Mucosa of gallbladder (tissue), 1 donor: ENCODE measurements at places on chromosomes 7 and 10. TPM values are rescaled to one million over a fixed set of nuclear protein-coding genes. Genes with fewer than 3 reads are reported as not detected.

Gene EZH2
- total RNA-seq: 3.7 TPM

Gene VAX1
- total RNA-seq: not detected

Gene AOC1
- 8.4 TPM for total RNA-seq

Gene CCDC146
- 29.7 TPM for total RNA-seq

Gene GIMAP5
- 9.8 TPM for total RNA-seq

Gene PRKG1
- 28.3 TPM for total RNA-seq

Gene PHKG1
- 0.89 TPM for total RNA-seq

Gene TCAF2
- 8.9 TPM for total RNA-seq

Gene CPSF4
- 29.0 TPM for total RNA-seq

GRCh38 chr10:70981171-70981836 lies 92.9 kb upstream of the PCBD1 start:
- no peak for DNase-seq

DNA sequence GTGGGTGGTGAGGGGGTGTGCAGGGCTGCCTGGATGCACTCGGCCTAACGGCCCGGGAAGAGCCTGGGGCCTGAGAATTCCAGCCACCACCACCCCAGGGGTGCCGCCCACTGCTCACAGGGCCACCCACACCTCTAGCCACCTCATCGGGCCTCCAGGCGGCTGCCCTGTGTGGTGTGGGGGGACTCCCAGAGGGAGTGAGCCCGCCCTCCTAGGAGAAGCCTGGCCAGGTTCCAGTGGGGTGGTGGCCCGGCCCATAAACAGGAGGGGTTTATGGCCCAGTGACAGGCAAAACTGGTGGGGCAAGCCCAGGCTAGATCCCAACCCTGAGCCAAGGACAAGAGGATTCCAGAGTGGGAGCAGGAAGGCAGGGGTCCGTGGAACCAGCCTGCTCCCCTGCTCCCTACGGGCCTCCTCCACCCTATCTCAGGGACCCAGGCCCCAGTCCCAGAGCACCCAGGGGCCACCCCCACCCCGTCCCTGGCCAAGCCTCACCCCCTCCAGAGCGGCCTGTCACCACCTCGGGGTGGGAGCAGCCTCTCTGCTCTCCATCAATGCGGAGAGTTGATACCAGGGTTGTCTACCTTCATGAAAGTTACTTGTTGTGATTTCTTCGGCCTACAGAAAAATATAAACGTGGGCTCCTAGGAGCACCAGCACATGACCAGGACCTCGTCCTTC lies 20.2 kb upstream of the PDGFA start:
- DNase-seq: no peak

- DNase-seq: no peak
Observed at GRCh38 chr10:75170215-75170614, 40.4 kb upstream of the VDAC2 start.

- no peak for DNase-seq
Observed at GRCh38 chr7:74302745-74303221, 13.6 kb downstream of the CLIP2 start.

DNA sequence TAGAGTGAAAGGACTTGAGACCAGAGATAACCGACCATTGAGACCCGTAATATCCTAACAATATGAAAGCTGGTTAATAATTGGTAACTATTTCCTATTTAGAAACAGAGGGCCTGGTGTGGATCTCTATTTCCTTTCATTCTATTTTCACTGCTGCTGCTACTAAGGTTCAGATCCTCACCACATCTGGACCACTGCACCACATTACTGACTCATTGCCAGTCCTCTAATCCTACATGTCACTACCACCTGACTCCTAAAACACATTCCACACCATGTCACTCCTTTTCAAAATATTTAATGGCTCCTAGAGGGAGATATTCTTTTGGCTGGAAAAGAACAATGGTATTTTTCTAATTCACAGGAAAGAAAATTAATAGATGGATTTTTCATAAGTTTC lies 6.4 kb downstream of the USP54 start:
- DNase-seq: no peak

DNA sequence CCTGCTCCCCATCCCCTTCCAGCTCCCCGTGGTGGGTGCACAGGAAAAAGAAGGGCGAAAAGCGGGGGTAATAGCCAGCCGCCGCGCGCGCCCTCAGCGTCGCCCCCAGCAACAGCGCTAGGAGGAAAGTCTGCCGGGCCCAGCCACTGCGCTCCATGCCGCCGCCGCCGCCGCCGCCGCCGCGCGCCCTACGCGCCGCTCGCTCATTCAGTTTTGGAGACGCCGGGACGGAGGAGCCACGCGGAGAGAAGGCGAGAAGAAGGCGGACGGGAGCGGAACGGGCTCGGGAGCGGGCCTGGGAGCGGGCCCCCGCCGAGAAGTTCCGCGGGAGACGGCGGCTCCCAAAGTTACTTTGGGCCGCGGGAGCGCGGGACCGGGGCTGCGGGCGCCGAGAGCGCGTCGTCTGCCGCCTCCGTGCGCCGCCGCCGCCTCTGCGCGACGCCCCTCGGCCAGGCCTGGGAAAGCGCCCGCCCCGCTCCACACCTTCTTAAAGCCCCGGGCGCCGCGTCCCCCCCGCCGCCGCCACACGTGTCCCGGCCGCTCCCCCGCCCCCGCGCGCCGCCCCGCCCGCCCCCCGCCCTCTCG lies at the start of gene RELN:
TSS of gene RELN (minus strand) at position 459 of the 585 bp plus-strand sequence. CDS start at position 157, 302 bp downstream.
- DNase-seq: no peak

GRCh38 chr7:27709137-27710075 lies 30.6 kb upstream of the TAX1BP1 start:
- DNase-seq: no peak

GRCh38 chr10:113609704-113610108 lies 54.1 kb downstream of the NRAP start:
- no peak for DNase-seq

DNA sequence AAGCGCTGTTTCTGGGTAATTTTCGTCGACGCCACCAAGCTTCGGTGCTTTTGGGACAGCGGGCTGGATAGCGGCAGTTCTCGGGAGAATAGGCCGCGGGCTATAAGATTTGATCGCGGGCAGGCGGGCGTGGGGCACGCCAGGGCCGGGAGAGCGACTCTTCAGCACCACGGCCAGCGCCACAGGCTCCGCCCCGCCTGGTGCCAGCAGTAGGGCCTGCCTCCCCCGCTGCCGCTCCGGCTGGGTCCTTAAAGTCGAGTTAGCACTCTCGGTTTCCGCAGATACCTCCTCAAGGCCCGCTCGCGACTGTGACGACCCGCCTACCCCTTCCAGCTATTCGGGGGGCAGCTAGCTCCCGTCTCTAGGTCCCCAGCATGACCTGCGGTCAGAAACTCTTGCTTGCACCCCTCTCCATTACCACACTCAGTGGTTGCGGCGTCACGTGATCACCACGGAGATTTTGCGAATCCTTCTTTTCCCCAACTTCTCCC lies 9.4 kb downstream of the NXPH1 start:
- DNase-seq: peak; percentile 75

DNA sequence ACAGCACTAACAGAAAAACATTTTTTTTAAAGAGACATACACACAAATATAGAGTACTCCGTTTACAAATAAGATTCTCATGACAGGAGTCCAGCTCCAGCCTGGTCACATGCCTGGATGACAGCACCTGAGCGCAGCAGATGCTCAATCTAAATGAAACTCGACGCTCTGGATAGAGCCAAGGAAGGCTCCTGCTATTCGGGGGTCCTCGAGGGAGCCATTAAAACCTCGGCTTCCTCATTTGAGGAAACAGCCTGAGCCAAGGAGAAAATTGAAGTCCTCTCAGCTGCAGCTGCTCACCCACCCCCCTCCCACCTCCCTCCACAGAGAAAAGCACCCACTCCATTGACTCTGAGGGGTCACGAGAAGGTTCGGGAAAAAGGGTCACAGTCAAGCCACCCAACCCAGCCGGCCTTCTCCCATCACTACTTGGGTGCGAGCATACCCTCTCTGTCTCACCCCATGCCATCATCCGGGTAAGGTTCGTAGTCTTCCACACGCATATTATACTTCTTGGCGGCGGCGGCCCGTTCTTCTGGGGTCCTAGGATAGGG lies 673 bp downstream of the NDUFB8 start:
- DNase-seq: no peak

DNA sequence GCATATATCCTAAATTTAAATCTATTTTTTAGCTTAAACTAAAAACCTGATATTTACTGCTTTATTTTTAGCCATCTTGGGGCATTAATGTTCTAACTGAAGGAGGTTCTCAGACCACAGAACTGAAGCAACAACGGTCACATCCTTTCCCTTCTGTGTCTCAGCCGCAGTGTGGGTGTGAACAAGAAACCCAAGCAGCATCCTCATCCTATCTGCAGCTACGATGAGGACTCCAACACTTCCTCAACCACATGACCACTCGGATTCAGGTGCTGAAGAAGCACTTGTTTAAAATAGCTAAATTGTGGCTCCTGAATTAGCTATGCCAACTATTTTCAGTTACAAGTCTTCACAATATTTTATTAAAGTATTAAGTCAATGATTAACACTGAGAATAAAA lies 5.3 kb downstream of the ESYT2 start:
- no peak for DNase-seq

DNA sequence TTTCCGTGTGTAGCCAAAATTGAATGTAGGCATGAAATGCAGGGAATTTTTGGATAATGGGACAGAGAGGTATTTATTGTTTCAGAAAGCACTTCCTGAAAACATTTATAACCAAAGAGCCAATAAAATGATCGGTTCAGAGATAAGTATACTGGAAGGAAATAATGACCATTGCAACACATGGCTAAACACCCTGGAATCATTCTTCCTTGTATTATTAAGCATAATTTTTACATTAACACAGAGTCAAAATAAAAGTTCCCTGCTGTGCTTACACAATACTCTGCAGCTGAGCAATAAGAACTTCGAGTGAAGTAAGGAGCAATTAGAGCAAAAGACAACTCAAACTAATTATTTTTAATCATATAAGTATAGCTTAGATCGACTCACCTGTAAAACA lies 648.3 kb downstream of the TNS3 start:
- DNase-seq: no peak

DNA sequence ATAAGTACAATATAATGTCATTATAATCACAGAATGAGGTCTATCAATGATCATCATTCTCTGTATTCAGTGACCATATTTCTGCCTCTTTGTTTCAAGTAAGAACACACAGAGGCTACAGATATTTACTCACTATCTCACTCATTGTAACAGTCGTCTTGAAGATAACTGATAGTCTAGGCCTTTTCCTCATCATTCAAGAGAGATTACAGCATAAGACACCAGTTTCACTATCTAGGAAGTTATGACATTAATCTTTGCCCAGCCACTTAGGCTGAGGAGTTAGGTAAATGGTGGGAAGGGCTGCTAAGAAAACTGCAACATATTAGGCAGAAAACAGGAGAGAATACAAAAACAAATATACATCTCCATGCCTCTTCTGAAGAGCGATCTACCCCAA lies 125.3 kb downstream of the CHCHD3 start:
- no peak for DNase-seq
